Activated effector memory CD4-positive, alpha-beta T cell treated with Interleukin-2 at 50 U/mL for 16 hours (primary cell): ENCODE measurements at places on chromosomes 16 and 17.

DNA sequence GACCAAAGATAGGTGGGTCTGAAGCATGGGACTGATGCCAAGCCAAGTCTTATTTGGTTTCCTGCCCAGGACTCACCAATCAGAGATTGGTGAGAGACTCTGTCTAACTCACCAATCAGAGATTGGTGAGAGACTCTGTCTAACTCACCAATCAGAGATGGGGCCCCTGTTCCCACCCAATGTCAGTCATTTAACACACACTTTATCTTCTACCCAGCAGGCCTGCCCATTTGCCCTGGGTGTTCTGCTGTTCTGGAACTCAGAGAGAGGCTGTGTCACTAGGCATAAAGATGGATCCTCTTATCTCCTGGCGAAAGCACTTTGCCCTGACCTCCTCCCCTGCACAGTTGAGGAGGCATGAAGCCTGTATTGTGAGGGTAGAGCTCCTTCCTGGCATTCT lies 5.4 kb upstream of the RHOT1 start:
- DNase-seq, result no peak

DNA sequence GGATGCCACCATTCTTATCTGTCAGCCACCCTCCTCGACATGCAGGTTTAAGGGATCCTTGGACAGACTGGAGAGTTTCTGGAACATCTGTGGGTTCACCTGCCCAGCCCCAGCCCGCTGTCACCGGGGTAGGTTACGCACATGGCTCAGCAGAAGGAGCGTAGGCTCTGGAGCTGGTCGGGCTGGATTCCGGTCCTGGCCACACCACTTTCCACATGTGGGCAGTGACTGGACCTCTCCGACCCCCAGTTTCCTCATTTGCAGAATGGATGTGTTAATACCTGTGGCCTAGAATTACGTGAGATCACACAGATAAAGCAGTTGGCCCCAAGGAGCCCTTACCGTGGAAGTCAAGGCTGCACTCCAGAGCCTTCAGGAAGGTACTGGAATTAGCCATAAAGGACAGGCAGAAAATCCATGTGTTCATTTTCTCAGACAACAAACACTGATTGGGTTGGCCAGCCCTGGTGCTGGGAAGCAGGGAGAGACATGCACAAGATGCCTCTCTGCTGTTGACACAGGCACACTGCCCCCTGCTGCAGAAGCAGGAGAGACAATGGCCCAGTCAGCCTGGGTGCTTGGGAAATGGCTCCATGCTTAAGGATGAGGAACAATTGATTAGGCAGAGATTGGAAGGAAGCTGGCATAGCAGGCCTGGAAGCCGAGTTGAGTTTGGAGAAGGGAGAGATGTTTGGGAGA lies 58.8 kb downstream of the SF3B3 start:
- no peak for DNase-seq

DNA sequence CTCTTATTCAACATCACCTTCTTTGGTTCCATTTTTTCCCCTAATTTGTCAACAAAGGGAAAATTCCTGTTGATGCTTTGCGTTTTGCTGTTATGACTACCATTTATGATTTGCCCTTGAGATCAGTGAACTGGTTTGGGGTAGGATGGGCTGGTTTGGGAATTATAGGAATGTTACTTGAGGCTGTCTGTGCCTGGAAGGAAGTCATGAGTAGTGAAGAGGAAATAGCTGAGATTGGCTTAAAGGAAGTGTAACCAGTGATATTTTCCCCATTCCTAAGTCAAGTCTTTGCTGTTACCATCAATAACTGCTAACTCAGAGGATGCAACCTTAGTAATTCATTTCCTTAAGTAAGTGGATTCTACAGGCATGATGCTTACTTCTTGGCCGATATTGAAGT lies 179.2 kb downstream of the MAP2K6 start:
- no peak for DNase-seq

DNA sequence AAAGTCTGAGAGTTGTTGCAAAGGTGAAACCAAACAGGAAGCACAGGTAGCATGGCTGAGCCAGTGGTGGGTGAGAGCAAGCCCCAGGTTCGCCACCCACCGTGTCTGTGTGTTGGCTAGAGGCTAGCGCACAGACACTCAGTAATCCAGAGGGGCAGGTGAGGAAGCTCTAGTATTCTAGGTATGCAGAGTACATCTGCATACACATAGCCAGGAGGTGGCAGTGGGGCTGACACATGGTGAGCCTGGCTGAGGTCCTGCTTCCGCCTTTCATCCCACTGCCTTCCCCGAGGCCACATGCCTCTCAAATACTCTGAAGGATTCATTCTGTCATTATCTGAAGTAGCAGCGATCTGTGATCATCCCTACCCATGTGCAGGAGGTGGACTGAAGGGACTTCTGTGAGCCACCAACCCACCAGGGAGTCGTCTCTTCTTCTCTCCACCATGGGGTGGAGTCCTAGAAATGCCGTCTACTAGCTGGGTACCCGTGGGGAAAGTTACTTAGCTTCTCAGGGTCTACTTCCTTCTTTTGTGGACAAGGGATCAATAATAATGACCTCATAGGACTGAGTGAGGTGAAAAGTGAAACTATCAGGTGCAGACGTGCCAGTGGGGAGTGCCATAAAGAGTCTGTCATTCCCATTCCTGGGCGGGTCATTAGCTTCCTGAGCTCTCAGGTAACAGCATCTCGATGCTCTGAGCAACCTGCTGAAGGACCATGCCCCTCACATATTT lies 36.0 kb upstream of the ICAM2 start:
- no peak for DNase-seq

DNA sequence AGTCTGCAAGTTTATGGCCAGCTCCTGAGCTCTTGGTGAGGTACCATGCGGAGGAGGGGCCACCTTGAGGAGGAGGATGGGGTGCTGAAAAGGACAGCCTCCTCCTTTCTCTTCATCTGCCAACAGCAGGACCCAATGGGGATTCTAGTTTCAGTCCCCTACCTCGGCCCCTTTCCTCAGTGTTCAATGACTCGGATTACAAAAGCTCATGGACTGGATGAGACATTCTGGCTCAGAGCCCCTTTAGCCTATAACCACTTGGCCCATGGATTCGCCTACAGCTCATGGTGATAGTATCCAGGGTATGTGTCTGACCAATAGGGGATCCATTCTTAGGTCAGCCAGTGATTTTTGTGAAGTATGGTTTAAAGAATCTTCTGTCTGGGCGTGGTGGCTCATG lies 8.5 kb upstream of the PIK3R6 start:
- no peak for DNase-seq

- DNase-seq, result no peak
Measured at GRCh38 chr16:71945616-71946015, 50.3 kb downstream of the IST1 start.

DNA sequence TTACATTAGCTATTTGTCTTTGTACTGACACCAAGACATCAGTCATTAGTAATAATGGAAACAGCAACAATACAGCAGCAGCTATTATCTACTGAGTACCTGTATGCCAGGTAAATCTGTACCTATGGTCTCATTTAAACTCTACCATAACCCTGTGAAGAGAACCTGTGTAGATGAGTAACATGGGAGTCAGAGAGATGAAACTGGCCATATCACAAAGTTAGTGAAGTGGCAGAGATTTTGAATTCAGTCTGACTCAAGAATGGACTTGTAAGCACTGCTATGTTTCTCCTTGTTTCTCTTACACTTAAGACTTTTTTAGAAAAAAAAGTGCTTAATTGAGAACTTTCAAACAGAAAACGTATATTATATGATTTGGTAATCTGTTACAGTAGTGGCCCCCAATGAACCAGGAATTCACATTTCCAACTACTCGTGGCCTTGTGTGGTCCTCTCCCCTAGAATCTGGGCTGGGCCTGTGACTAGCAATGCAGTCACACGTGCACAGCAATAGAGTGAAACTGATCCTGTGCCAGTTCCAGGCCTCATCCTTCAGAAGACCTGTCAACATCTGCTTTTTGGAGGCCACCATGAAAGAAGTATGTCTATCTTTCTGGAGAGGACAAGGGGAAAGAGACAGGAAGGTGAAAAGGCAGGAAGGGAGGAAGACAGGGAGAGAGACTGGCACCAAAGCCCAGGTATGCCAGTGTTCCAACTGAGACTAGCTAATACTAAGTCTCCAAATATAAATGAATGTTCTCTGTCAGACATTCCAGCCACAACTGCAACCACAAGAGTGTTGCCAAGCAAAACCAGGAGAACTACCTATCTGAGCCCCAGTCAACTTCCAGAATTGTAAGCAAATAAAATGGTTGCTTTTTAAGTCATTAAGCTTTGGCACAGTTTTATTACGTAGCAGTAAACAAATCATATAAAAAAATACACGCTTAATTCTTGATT lies 12.0 kb downstream of the CRLF3 start:
- no peak for DNase-seq

GRCh38 chr17:73772107-73772705 lies 128.0 kb upstream of the SDK2 start:
- DNase-seq, result no peak

DNA sequence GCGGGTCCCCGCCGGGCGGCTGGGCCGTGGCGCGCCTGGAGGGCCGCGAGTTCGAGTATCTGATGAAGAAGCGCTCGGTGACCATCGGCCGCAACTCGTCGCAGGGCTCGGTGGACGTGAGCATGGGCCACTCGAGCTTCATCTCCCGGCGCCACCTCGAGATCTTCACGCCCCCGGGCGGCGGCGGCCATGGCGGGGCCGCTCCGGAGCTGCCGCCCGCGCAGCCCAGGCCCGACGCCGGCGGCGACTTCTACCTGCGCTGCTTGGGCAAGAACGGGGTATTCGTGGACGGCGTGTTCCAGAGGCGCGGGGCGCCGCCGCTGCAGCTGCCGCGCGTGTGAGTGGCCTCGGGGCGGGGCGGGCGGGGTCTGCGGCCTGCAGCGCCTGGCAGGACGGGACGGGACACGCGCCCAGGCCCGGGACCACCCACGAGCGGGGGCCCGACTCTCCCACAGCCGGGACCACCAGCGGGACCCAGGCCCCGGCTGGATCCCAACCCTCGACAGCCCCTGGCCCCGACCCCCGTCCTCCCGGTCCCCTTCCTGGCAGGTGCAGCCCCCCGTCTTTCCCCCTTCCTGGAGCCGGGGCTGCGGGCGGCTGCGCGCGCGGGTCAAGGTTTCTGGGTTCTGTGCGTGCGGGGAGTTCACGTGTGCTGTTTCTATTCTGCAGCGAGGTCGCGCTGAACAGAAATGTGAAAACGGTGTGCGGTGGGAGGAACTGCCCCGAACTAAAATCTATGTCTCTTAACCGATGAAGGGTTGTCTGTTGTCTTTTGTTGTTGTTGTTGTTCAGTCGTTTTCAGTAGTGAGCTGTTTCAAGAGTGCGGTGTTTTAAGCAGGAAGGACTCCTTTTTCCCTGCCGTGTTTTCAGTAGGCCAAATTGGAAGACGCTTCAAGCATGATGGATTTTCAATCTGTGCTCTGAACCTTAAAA lies 705 bp downstream of the FOXK2 start:
- peak; percentile 27 for DNase-seq

- DNase-seq, result no peak
Measured at GRCh38 chr16:73568769-73569168, 520.8 kb upstream of the ZFHX3 start.

GRCh38 chr16:74574146-74574545 lies 32.8 kb downstream of the GLG1 start:
- no peak for DNase-seq

DNA sequence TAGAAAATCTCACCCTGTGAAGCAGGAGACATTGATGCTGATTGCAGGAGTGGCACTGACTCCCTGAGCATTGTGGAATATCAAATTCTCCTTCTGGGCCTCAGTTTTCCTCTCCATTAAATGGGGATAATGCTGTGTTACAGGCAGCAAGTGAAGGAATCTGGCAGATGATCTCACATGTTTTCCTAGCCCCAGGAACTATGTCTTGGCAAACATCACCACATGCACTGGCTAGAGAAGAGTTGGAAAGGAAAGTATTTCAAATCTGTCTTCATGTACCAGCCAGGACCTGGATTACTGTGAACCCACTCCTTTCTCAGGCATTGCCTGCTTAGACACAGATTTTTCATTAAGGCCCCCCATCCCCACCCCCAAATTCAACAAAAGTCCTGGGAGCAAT lies 13.6 kb upstream of the CCL8 start:
- no peak for DNase-seq

GRCh38 chr17:21285164-21286065 lies 904 bp downstream of the MAP2K3 start:
- DNase-seq, result no peak

- DNase-seq, result no peak
Measured at GRCh38 chr16:56048425-56049105, 142.7 kb upstream of the GNAO1 start.

DNA sequence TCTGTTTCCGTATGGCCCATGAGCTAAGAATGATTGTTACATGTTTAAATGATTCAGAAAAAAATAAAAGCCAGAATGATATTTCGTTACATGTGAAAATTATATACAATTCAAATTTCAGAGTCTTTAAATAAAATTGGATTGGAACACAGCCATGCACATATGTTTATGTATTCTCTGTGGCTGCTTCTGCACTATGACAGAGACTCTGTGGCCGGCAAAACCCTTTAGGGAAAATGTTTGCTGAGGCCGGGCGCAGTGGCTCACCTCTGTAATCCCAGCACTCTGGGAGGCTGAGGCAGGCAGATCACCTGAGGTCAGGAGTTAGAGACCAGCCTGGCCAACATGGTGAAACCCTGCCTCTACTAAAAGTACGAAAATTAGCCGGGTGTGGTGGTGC lies 15.9 kb upstream of the CDC42EP4 start:
- no peak for DNase-seq

DNA sequence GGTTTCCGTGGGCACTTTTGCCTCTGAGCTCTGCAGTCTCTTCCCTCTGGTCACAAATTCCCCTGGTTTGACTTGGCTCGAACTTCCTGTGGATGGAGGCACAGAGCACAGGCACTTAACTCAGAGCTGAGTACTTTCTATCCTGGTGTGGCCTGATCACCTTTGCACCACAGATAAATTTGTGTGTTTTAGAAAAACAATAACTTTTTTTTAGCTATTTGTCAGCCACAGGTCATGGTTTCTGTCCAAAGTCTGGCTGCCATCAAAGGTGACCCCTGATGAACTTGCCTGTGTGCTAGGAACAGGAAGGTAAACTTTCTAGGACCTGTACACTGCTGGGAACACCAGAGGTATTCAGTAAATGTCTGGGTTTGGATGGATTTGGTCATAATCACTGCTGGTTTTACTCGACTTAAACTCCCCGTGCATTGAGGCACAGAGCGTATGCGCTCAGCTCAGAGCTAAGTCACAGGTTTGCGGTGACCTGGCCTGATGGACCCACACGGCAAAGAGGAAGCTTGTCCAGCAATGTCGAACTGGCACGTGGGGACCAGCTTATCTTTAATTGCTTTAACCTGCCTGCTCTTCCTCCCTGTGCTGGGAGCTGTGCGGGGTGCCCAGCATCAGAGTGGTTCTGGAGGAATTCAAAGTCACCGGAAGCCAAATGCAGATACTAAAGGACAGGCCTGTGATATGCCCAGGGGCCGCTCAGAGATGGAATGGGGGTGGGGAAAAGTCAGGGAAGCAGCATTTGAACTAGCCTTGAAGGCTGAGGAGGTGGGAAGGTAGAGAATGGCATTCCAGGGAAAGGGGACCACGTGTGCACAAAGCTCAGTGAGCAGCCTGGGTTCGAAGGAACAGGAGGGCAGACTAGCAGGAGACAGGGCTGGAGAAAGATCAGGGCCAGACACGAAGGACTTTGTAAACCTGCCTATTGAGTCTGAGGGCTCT lies 12.9 kb downstream of the SLC13A5 start:
- DNase-seq, result no peak

GRCh38 chr17:40903129-40903847 lies 18.2 kb upstream of the KRT20 start:
- DNase-seq, result no peak
